ENCODE measurements at places on chromosomes 4 and X.

DNA sequence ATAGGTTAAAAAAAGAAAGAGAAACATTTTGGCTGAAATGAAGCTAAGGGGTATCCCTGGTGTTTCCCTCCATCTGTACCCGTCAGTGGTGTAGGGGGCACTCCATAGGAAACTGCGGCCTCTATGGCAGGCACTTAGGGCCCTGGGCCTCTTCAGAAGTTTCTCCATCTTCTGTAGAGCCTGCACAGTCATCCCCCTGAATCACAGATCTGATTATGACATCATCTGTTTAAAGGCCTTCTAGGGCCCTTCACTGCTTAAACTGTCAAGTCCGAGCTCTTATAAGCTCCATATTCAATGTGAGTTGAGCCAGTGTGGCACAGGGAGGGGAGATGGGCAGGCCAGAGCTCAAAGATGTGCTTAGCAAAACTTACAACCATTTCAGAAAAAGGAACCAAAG lies 241.3 kb downstream of the NR3C2 start:
- DNase-seq: no peak

GRCh38 chr4:155974476-155974749 lies 20.7 kb upstream of the CTSO start:
- DNase-seq: no peak

DNA sequence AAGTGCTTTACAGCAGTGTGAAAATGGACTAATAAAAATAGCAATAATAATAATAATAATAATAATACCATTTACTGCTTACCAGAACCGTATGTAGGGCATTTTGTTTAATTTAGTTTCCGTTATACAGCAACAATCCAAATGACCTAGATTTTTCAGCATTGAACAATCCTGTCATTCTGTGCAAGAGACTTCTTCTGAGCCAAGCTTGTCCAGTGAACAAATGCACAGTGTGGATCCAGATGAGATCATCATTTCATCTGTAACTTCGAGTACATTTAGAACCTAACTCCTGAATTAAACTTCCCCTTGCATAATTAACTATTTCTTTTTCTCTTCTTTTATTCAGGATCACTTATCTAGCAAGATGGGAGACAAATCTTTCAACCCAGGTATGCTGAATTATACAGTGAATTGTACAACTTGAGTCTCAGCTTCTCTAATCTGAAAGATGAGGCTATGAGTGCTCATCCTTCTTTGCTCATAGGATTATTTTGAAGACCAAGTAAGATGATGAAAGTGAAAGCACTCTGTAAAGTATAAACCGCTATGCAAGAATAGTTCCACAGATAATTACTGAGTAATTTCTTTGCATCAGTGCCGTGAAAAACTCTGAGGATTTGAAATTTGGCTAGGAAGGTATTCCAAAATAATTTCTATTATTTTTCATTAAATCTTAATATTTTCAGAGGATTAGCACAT lies 6.6 kb downstream of the CLNK start:
- DNase-seq: no peak

DNA sequence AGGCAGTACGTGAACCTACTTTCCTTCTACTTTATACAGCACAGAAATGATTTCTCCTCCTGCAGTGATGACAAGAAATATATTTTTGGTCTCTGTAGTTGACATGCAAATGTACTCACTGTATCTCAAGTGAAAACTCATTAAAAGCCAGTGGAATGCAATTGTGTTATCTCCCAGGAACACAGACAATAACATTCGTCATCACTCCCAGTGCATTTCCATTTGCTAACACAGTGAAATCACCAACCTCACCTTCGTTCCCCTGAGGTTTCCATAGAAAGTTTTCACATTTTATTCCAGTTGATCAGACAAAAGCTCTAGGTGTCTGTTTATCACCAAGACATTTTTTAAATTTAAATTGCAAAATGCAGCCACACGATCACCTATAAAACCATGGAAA lies 2.5 kb upstream of the SPANXD start:
- DNase-seq: no peak

Measured in natural killer cell treated with Interleukin-12 subunit alpha and Interleukin-12 subunit beta and Interleukin-15 and Interleukin-18, amount 100 ng/mL, for 72 hours (primary cell).